ENCODE measurements at places on chromosomes 5 and 9. TPM values are rescaled to one million over a fixed set of nuclear protein-coding genes. Genes with fewer than 3 reads are reported as not detected.

Gene LEAP2
- 1.5 TPM for total RNA-seq

Gene FOXD4L6
- total RNA-seq, result not detected

Gene ADAMTS16
- total RNA-seq, result 0.08 TPM

Gene SPEF2
- 0.24 TPM for total RNA-seq

Gene MCTP1
- 21.5 TPM for total RNA-seq

Gene DIPK1B
- 0.32 TPM for total RNA-seq

Gene CERCAM
- total RNA-seq, result 1.2 TPM

Gene NXNL2
- not detected for total RNA-seq

Gene TRPM6
- 0.24 TPM for total RNA-seq

Gene COQ4
- 39.4 TPM for total RNA-seq

Gene SPINK6
- total RNA-seq, result not detected

DNA sequence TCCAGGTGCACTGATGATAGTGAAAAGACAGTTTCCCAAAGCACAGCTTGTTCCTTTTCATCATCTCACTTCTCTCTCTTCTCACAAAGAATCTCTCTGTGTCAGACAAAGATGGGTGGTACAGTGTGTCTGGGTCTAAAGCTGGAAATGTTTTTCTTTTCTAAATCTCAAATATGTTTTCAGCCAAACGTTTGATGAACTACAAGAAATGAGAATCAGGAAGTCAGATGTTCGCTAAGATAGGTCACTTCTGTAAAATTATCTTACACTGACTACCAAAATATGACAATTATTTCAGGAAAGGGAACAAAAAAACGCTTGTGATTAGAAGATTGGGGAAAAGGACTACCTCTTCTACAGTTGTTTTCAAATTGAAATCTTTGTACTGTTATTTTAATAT, 708.8 kb downstream of the PTPRD start:
- no peak for DNase-seq

GRCh38 chr5:13574574-13574973, 369.9 kb downstream of the DNAH5 start:
- DNase-seq, result no peak

DNA sequence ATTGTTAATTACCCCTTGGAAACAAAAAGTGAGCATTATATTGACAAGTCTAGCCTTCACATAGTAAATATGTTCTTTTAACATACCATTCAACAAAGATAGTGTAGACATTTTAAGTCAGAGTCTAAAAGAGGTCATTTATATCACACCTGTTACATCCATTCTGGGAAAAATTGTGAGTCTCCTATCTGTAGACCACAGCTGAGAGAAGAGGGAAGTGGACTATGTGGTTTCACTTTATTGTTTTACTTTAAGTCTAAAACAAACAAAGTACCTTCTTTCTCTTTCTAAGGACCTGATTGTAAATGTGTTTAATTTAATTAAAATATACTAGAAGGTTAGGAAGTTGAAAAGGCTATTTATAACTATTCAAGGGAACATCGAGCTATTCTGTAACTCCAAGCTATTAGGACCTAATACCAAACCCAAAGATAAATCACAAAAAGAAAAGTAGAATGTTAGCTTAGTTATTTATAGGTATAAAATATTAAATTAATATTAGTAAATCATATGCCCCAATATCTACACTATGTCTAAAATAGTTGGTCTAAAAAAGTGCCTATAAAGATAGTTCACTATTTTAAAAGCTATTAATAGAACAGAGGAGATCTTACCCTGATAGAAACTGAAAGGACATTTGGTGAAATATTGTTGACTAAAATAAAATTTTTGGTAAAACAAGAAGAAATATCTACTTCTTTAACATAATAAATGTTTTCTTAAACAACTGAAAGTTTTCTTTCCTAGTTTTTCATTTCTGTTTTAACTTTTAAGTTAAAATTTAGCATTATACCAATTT, 134.9 kb downstream of the TMEM167A start:
- no peak for DNase-seq

GRCh38 chr5:111779260-111779921, 22.4 kb upstream of the NREP start:
- DNase-seq, result no peak

DNA sequence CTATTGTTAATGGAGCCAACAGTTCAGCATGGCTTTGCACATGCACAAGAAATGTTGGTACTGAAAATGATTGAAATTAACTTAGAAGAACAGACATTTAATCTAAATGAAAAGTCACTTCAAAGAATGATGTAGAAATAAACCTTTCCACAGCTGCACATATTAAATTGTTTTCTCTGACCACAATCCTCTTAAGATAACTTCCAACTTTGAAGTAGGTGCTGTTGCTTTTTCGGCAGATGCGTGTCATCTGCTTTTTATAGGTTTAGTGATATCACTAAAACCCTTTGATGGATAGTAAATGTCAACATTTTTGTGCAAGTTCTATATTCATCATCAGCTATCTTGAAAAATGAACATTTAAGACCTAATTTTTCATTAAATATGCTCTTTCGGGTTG, 25.3 kb upstream of the SLC1A3 start:
- no peak for DNase-seq

GRCh38 chr9:112166176-112167140, 8.6 kb downstream of the SUSD1 start:
- DNase-seq, result no peak

- peak; percentile 72 for DNase-seq
These were observed 26.1 kb downstream of the PWWP2A start for GRCh38 chr5:160092960-160093707.

- DNase-seq, result no peak
These were observed 47.8 kb downstream of the SLC1A1 start for GRCh38 chr9:4538107-4538506.

- DNase-seq, result no peak
These were observed 58.1 kb downstream of the ALDH7A1 start for GRCh38 chr5:126536874-126537273.

DNA sequence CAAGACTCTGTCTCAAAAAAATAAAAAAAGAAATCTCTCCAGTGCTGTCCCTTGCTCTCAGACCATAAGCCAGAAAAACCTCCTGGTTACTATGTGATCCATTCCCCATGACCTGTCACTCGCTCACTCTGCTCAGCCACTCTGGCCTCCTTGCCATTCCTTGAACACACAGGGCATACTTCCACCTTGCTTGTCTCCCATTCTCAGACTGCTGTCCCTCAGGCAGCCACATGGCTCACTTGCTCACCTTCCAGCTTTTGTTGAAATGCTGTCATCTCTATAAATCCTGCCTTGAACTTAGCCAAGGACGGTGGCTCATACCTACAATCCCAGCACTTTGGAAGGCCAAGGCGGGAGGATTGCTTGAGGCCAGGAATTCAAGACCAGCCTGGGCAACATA, 82.9 kb downstream of the UGCG start:
- no peak for DNase-seq

DNA sequence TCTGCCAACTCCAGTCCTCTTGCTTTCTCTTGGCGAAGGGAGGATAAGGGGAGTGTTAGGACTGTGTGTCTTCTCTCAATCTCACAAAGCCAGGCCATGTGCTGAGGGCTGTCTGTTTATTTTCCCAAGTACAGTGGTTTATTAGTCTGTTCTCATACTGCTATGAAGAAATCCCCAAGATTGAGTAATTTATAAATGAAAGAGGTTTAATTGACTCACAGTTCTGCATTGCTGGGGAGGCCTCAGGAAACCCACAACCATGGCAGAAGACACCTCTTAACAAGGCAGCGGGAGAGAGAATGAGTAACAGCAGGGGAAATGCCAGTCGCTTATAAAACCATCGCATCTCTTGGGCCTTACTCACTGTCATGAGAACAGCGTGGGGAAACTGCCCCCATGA, 36.2 kb upstream of the CKS2 start:
- DNase-seq, result no peak

DNA sequence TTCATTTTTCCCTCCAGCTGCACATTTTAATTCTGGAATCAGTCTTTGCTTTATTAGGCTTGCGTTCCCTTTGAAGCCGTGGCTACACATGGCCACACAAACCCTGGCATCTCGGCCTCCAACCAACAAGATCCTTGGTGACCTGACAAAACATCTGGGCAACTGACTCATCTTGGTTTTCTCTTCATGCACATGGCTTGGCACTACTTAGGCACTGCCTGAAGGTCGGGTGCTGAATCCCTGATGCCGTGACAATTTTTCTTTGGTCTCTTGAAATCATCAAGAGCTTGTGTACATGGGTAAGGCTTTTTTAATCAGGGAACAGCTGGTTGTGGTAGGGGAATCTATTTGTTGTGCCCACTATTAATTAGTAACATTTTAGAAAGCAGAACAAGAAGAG, 16.0 kb upstream of the PAPPA start:
- DNase-seq, result no peak

DNA sequence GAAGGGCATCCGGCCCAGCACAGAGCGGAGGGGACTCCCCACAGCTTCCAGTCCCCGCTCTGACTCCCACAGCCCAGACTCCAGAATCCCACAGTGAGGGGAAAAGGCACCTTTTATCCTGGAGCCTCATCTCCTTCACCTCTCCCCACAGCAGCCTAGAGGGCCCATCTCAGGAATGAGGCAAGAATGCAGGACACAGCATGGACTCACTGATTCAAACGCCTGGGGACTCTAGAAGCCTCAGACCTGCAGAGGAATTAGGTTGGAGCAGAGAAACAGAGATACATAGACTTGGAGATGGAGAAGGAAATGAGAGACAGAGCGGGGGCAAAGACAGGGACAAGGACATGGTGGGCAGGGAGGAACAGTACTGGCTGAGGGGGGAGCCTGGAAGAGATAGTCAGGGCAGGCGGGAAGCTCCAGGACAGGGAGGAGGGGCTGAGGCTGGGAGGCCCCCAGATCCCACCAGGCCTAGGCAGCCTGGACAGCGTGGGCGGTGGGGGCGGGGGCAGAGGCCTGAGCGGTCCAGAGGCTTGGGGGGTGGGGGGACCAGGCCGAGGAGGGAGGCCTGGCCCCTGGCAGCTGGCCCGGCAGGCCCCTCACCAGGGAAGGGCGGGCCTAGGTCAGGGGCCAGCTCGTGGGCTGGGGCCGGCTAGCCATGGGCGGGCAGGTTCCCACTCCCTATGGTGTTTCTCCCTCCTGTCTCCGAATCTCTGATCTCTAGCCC, 15.8 kb downstream of the CNTFR start:
- DNase-seq, result no peak

- no peak for DNase-seq
These were observed 167.9 kb upstream of the CD180 start for GRCh38 chr5:67364381-67364970.

- no peak for DNase-seq
These were observed 67.4 kb downstream of the CTSL start for GRCh38 chr9:87793292-87793691.

GRCh38 chr5:167626341-167627123, 664.9 kb upstream of the WWC1 start:
- no peak for DNase-seq

All from GM12878 (cell line).